ENCODE measurements at places on chromosomes 11 and 22. TPM values are rescaled to one million over a fixed set of nuclear protein-coding genes. Genes with fewer than 3 reads are reported as not detected.

GRCh38 chr11:47943721-47944586 lies 36.4 kb upstream of the PTPRJ start:
- no peak for DNase-seq

- no peak for DNase-seq
Measured at GRCh38 chr11:84089072-84090057, 803.2 kb upstream of the CCDC90B start.

GRCh38 chr11:128893578-128894285 lies 2.6 kb downstream of the KCNJ5 start:
- peak; percentile 30 for DNase-seq

- DNase-seq: no peak
Measured at GRCh38 chr11:59184691-59185339, 12.9 kb downstream of the DTX4 start.

DNA sequence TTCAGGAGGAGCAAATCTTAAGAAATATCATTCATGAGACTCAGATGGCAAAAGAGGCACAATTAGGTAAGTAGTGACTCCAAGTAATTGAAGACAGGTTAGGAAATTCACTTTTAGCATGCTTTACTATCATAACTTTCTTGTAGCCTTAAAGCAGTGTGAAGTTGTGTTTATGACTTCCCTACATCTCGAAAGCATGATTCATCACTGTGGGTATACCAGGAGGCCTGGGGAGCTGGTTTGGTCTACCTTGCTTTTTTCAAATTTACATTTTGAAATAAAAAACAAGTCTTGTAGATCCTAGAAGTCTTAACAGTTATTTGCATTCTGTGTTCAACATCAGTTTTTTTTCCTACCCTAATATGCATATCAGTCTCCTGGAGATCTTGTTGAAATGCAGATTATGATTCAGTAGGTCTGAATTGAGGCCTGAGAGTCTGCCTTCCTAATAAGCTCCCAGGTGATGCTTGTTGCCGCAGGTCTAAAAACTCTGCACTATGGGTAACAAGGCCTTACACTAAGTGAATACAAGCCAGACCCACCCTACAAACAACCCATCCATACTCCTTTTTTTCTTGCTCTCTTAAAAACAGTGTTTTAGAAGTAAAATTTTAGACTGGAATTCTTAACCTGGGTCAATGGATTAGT lies 41.4 kb downstream of the TTC17 start:
- DNase-seq: no peak

DNA sequence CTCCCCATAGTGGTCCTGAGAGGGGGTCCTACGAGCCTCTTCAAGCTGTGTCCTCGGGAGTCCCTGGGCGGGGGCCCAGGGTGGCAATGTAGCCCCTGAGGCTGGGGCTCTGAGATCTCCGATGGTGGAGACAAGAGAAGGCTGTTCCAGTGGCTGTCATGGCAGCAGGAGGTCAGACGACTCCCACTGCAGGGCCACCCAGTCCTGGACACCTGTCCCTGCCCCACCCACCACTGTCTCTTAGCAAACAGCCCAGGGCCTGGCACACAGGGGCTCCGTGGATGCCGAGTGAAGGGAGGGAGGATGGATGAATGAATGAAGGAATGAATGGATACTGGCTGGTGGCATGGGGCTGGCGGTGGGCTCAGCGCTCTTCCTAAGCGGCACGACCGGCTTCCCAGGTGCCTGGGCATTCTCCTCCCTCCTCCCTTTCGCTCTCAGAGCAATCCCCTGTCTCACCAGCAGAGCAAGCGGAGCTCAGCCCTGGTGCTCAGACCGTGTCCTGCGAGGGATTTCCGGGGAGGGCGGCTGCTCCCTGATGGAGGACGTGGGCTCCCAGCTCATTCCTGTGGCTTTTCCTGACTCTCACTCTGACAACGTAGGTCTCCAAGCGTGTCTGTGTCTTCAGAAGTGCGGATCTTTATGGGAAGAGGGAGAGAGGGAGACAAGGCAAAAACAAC lies 1272.6 kb downstream of the BRD1 start:
- no peak for DNase-seq

DNA sequence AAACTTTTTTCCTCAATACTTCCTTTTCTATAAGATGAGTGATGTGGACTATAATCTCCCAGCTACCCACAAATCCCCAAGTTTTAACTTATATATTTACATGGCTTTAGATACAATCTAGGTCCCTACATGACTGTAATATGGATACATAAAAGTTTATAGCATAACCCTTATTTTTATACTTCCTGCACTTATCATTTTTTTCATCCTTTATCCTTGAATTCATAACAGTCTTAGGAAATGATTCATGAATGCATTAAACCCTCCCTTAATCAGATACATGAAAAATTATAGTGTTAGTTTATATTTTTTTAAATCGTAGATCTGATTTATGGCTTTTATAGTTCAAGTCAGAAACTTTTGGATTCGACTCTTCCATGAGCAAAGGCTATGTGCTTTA lies 195.8 kb downstream of the MAML2 start:
- DNase-seq: no peak

GRCh38 chr11:46363031-46363407 lies 15.8 kb downstream of the DGKZ start:
- no peak for DNase-seq

GRCh38 chr11:41245704-41246398 lies 213.6 kb downstream of the LRRC4C start:
- peak; percentile 44 for DNase-seq

Gene OR2D2
- total RNA-seq: not detected

Gene NCAM1
- 98.1 TPM for total RNA-seq

Gene NLRP6
- total RNA-seq: not detected

Gene RPS25
- total RNA-seq: 1,350 TPM

Gene HSPB2
- total RNA-seq: 1.4 TPM

Gene KRTAP5-1
- not detected for total RNA-seq

Gene PLA2G3
- total RNA-seq: not detected

Gene MMP27
- not detected for total RNA-seq

Gene INPPL1
- total RNA-seq: 77.9 TPM

Gene CYB5R2
- 1.4 TPM for total RNA-seq

Measured in sigmoid colon (tissue), 7 donors.